ENCODE measurements at places on chromosomes 6 and 20. TPM values are rescaled to one million over a fixed set of nuclear protein-coding genes. Genes with fewer than 3 reads are reported as not detected.

DNA sequence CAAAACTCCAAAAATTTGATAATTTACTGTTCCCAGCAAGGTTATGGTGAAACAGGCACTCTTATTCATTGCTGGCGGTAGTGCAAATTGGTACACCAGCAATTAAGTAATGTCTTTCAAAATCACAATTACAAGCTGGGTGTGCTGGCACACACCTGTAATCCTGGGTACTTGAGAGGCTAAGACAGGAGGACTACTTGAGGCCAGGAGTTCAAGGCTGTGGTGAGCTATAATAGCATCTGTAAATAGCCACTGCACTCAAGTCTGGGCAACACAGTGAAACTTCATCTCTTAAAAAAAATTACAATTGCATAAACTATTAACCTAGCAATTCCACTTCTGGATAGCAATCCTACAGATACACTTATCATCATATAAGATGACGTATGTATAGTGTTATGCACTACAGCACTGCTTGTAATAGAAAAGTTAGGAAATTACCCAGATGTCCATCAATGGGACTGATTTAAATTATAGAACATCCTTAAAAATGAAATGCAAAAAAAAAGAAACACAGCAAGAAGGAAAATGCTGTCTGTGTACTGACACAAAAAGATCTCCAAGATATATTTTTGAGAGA, 31.4 kb downstream of the NCOA6 start:
- no peak for DNase-seq

GRCh38 chr6:2542101-2542857, 208.4 kb downstream of the MYLK4 start:
- DNase-seq, result no peak

GRCh38 chr6:148203281-148203925, 139.2 kb upstream of the SASH1 start:
- no peak for DNase-seq

DNA sequence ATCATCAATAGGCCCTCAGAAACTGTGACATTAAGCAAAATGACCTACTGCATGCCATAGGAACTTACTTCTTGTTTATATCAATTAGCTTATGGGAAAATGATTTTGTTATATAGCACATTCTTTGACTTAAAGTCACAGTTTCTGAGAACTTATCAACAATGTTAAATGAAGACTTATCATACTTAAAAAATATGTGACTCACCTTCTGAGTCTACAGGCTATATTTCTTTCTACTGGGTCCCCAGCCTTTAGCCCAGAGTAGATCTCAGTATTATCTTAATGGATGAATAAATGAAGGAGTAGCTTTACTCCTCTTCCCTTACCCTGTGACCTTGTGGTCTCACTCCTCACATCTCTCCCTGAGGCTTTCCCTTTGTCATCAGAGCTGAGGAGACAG, 180.2 kb downstream of the MAFB start:
- no peak for DNase-seq

GRCh38 chr6:170274713-170275560, 15.9 kb downstream of the DLL1 start:
- DNase-seq, result peak; percentile 22

Gene HCRTR2
- not detected for total RNA-seq

Gene SUN5
- not detected for total RNA-seq

Gene KCNS1
- total RNA-seq, result 0.17 TPM

Gene HUS1B
- total RNA-seq, result 1.3 TPM

Data from mucosa of descending colon (tissue), 3 donors.